ENCODE measurements at places on chromosomes 1 and 21.

- no peak for DNase-seq
Observed at GRCh38 chr1:236065509-236066005, 667 bp upstream of the NID1 start.

- DNase-seq = no peak
Observed at GRCh38 chr1:201448990-201449389, 20.0 kb downstream of the PHLDA3 start.

DNA sequence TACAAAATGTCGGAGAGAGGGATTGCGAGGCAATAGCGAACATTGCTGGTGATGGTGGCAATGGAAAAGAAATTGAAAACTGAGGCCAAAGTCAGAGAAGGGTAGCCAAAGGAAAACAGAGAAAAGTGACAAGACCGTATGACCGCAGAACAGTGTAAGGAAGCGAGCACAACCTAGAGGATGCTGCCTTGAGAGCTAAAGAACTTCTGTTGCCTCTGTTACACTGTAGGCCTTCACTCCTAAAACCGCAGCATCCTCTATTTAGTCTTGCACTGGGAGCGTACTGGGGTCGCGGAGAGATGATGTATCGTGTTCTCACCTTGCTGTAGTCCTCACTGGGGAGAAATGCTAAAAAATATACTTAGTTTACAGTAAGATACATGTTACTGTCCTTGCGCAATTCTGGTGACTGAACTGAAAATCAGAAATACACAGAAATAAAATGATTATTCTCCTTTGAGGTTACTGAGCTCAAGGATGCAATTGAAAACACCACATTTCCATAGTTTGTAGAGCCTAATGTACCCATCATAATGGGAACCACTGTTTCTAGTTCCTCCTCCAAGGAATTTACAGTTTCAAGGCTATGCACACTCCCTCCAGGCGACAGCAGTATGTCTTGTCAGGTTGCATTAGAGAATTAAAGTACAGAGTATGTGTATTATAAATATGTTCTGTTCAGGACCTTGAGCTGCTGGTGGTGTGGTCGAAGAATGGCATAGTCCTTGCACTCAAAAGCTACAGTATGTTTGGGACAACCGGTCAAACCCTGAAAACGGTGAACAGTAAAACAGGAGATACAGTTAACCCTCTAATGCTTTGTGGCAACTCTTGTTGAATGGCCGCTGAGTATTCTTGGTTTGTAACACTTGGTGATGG, 1.3 kb downstream of the NEK7 start:
- DNase-seq = no peak

DNA sequence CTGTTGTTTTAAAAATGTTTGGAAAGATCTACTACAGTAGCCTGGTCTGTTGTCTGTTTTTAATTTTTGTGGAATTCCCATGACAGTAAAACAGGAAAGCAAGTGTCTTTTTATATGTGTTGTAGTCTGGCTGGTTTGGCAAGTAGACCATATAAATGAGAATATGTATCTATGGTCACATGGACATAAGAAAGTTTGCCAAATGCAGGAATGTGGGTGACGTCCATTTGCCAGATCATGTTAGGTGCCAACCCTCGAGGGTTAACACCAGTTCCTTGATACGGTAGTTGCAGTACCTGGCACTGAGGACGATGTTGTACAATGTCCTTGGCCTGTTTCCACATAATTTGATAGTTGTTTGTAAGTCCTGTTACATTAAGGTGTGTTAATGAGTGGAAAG, 6.2 kb downstream of the DAP3 start:
- DNase-seq = no peak

- no peak for DNase-seq
Observed at GRCh38 chr1:74468982-74469603, 43.3 kb downstream of the LRRC53 start.

- DNase-seq = no peak
Observed at GRCh38 chr1:67802565-67802964, 30.7 kb downstream of the GNG12 start.

GRCh38 chr1:39507230-39507928, 15.9 kb downstream of the BMP8A start:
- DNase-seq = no peak

GRCh38 chr1:212290608-212291007, 5.4 kb downstream of the PPP2R5A start:
- DNase-seq = no peak
